ENCODE measurements at places on chromosomes 3 and 15.

DNA sequence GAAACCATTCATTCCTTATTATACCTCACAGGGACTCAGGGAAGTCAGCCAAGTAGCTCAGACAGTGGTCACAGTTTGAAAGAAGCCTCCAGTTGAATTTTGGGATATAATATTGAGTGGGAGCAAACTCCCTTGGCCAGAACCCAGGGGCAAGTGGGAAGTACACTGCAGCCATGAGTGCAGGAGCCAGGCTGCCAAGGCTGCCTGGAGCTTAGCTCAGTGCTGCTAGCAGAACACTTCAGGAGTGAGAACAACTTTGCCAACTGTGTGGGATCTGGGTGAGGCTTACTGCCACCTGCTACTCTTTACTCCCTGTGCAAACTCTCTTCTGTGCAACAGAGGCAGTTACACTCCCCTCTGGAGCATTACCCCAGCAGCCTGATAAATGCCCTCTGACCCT is 4.6 kb downstream of the OR5K3 start:
- no peak for DNase-seq

GRCh38 chr3:29072611-29073010 is 208.3 kb upstream of the RBMS3 start:
- no peak for DNase-seq

- DNase-seq: peak; percentile 36
Measured at GRCh38 chr3:186209810-186210752, 101.2 kb upstream of the ETV5 start.

GRCh38 chr3:112027826-112028225 is 6.7 kb upstream of the TMPRSS7 start:
- DNase-seq: no peak

GRCh38 chr3:175983379-175983778 is 1124.2 kb downstream of the NAALADL2 start:
- no peak for DNase-seq

DNA sequence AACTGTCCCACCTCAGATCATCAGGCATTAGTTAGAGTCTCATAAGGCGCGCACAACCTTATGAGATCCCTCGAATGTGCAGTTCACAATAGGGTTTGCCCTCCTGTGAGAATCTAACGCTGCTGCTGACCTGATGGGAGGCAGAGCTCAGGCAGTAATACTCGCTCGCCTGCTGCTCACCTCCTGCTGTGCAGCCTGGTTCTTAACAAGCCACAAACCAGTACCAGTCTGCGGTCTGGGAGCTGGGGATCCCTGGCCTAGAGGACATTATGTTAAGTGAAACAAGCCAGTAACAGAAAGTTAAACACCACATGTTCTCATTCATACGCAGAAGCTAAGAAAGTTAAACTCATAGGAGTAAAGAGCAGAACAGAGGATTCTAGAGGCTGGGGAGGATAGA is 47.0 kb downstream of the MAP3K13 start:
- DNase-seq: no peak

DNA sequence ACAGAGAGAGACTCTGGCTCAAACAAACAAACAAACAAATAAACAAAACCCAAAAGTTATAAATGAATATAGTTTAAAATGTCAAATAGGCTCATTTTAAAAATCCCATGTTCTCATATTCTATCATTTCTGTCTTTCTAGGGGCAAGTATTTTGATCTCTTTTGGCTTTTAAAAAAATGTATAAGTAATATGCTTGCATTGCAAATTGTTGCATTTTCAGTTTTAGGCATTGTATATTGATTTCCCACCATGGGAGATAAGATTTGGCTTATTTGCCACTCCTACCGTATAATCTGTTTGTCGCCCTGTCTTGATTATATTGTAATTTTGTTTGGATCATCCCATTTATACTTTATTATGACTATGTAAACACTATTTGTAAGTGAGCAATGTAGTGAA is 70.6 kb downstream of the PIAS1 start:
- DNase-seq: no peak

GRCh38 chr3:17678116-17678741 is 64.2 kb downstream of the TBC1D5 start:
- no peak for DNase-seq

DNA sequence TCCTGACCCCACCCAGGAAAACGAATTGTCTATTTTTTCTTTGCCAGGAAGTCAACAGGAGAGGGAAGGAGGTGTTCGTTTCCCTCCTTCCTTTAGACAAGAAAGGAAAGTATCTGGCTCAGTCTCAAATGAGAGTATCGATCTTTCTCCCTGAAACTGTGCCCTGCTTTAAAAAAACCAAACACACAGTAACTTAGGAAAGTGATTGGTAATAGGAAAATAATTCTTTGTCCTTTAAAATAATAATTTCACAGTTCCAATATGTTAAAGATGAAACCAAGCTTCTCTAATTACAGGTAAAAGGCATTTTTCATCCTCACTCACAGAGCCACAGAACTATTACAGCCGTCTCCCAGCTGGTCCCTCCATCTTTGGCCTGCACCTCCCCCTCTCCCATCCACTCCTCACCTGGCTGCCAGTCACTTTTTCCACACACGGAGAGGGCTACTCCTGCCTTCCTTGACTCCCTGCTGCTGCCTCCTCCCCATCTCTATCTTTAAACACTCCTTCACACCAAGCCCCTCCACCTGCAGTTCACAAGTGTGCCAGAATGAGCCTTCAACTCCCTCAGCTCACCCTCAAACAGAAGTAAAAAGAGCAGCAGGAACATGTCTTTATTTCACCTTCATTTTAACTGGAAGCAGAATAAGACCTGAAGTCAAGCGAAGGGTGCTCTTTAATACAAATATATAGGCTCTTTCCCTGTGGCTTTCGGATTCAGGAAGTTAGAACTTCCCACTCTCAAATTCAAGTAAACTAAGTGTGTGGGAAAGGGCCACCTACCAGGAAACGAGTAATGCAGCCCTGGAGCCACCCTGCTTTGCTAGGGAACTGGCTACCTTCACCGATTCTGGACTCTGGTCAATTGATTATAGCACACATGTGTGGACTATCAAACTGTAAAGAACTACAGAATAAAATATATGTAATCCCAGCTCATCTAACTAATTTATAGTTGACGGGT is 116.4 kb downstream of the SENP2 start:
- DNase-seq: no peak

DNA sequence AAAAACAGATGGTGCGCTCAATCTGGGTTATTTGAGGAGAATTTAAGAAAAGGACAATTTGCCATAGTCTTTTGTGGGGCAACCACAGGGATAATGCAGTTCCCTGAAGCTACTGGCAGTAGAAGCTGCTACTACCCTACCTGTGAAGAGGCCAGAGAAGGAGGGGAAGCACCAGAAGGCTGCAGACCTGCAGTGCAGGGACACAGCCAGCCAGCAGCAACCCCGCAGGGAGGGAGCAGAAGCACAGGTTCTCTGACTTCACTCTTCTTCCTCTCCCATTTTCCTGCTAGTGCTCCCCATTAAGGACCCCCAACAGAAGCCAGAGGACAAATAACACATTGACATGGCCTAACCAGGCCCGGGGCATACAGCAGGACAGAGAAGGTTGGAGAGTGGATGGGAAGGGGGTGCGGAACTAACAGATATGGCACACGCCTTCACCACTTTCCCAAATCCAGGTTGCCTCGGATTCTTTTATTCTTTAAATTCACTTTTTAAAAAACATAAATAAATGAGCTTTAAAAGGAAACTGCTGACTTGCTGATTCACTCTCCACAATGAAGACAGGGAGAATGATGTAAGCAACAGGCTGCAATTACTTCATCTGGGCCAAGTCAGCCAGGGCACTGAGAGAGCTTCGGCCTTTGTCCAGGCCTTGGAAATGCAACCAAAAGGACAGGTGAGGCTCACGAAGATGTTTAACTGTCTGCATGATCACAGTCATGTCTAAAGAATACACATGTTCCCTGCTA is 30.1 kb downstream of the POPDC2 start:
- DNase-seq: no peak

GRCh38 chr15:57403566-57404325 is 27.4 kb downstream of the CGNL1 start:
- DNase-seq: no peak

DNA sequence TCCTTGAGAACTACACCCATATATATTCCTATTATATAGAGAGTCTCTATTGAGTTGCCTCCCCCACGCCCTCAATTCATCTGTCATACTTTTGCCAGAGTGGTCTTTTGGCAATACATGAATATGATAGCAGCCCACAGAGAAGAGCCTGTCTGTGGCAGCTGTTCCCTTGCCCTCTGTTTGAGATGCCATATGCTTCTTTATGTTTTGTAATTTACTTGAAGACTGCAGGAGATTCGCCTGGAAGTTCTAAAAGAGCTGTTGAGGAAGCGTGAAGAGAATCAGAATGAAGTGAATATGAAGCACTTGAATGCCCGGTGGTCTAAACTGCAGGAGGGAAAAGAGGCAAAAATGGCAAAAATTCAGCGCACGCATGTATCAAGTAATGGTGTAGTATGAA is 27.2 kb downstream of the CFAP91 start:
- DNase-seq: no peak

- DNase-seq: no peak
Measured at GRCh38 chr15:86892774-86893449, 813.2 kb downstream of the AGBL1 start.

DNA sequence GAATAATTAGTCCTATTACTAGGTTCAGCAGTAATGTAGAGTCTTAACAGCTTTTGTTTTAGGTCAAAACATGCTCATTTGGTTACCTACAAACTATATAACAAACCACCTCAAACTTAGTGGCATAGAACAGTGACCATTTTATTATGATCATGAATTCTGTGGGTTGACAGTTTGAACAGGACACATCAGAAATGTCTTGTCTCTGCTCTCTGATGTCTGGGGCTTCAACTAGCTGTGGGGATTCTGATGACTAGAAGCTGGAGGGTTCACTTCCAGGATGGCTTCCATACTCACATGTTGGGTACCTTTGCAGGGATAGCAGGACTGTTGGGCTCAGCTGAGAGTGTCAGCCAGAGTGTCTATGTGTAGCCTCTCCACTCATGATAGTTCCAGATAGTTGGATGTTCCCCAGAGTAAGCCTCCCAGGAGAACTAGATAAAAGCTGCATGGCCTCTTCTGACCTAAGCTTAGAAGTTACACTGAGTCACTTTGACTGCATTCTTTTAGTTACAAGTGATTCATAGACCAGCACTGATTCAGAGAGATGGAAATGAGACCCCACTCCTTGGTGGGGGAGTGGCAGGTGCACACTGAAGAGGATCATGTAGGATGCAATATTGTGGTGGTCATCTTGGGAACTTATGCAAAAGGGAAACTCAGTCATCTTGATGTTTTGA is 32.6 kb downstream of the PLCL2 start:
- DNase-seq: no peak

- DNase-seq: no peak
Measured at GRCh38 chr3:177466074-177466473, 268.8 kb upstream of the TBL1XR1 start.

GRCh38 chr3:52288674-52289073 is 1.0 kb downstream of the GLYCTK start:
- no peak for DNase-seq

GRCh38 chr3:33426630-33427317 is 13.4 kb downstream of the UBP1 start:
- DNase-seq: no peak

- DNase-seq: no peak
Measured at GRCh38 chr3:157922614-157923013, 183.6 kb downstream of the SHOX2 start.

DNA sequence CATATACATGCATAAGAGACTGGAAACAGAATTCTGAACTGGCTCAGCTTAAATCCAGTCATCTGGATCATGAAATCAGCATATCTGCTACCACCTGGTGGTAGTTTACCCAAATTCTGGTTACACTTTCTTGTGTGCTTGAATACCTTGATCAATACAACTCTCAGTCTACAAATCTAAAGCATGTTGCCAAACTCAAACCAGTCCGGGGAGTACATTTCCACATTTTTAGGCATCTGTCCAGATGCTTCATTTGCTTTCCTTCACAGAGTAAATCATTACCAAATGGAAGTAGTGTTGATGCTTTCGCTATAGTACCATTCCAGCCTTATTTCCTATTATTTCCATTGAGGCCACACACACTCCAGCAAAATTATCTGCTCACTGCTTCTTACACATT is 126.4 kb downstream of the P2RY1 start:
- no peak for DNase-seq

DNA sequence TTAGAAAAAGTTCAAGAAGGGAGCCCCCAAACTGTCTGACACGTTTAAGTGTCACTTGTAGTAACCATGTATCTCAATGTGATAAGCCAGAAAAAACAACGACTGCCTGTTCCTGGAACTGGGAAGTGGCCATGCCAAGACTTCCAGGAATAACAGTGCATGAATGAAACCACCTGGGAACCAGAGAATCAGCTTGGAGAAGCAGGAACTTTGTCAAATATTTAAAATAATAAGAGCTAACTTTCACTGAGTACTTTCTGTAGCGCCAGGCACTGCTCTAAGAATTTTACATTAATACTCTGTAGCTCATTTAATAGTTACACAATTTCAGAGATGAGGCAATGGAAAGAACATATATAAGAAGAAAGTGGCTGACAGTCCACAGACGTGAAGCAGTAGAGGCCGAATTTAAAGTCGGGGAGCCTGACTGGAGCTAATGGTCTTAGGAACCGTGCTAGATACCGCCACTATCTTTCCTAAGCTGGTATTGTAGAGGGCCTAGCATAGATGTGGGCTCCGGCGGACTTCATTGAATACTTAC is 876 bp downstream of the PLSCR1 start:
- no peak for DNase-seq

GRCh38 chr3:17494117-17494809 is 248.2 kb downstream of the TBC1D5 start:
- no peak for DNase-seq

DNA sequence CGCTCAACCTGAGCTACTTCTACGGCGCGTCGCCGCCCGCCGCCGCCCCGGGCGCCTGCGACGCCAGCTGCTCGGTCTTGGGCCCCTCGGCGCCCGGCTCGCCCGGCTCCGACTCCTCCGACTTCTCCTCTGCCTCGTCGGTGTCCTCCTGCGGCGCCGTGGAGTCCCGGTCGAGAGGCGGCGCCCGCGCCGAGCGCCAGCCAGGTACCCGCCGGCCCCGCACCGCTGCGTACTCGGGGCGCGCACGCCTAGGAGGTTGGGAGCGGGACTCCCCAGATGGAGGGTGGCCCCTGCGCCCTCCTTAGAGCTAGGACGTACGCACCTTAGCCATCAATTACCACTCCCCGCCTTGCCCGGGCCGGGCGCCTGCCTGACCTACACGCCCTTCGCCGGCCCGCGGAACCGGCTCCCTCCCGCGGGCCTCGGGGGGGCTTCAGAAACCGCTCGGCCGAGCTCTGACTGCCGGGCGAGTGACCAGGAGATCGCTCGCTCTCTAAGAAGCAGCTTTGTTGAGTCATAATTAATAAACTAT is 466 bp downstream of the NFKBIZ start:
- no peak for DNase-seq

- DNase-seq: no peak
Measured at GRCh38 chr3:57815036-57815435, 58.9 kb downstream of the SLMAP start.

- DNase-seq: no peak
Measured at GRCh38 chr15:40115670-40116093, 7.0 kb upstream of the BMF start.

DNA sequence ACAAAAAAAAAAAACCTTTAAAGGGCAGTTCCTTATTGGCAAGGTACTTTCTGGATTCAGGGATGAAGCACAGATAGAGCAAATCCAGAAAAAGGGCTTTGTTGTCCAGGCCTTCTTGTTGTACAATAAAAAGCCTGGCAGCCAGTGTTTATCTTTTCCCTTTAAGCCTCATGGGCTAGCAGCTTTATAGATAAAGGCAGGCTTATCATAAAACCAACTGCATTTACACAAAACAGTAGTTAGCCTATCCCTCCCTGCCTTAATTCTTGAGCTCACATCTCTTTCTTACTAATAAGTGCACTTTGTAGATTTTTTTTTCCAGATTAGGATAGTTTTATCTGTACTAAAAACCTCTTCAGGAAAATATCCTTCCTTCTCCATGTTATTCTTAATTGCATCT is 662.8 kb upstream of the CCDC54 start:
- DNase-seq: no peak
